HuH-7 (cell line): ENCODE measurements at places on chromosomes 13 and 19.

DNA sequence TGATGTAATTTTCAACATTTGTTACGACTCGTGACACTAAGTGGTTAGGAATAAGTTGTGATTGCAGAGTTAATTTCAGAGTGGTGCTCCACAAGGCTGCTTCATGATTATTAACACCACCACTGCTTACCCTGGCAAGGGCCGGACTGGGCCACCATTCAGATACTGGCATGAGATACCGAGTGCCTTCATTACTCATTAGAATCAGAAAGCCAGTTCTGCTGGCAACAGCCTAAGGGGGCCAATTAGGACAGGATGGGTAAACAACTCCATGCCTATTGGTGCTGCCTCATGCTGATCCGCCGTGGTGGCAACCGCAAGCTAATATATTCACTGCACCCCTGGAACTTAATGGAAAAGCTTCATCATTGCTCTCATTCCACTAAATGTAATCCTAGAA, 575.1 kb downstream of the EFNB2 start:
- DNase-seq: no peak

GRCh38 chr19:43290568-43291359, 21.4 kb upstream of the PSG9 start:
- DNase-seq: no peak

- DNase-seq: no peak
Measured at GRCh38 chr13:89628567-89628966, 1718.9 kb upstream of the MIR17HG start.

DNA sequence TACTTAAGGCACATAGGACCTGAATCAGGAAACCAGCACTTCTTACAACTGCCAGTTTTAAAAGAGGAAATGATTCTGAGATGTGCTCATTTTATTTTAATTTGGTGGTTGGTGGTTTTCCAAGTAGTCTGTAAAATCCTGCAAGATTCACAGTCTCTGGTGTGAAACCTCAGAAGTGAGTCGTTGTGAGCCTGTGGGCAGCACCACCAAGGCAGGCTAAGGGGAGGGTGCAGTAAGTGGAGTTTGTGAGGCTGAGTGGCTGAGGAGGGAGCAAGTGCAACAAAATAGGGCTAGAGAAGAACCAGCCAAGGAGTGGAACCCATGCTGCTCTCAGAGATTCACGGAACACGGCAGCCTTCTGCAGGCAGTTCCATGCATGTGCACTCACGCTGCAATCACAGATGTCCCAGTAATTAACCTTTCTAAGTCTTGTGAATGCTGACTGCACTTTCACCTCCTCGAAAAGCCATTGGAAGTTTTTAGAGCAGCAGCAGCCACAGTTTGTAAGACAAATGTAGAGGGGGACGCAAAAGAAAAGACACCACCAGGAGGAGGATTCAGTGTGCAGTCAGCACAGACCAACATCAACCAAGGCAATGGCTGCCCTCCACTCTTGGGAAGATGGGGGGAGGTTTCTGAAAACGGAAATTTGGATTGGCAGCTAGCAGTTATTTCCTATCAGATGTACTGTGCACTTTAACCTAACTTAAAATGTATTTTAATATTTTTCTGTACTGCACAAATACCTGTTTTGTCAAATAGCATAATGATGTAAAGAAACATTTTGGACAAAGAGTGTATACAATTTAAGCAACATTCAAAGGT, 44.9 kb downstream of the ESD start:
- DNase-seq: no peak

DNA sequence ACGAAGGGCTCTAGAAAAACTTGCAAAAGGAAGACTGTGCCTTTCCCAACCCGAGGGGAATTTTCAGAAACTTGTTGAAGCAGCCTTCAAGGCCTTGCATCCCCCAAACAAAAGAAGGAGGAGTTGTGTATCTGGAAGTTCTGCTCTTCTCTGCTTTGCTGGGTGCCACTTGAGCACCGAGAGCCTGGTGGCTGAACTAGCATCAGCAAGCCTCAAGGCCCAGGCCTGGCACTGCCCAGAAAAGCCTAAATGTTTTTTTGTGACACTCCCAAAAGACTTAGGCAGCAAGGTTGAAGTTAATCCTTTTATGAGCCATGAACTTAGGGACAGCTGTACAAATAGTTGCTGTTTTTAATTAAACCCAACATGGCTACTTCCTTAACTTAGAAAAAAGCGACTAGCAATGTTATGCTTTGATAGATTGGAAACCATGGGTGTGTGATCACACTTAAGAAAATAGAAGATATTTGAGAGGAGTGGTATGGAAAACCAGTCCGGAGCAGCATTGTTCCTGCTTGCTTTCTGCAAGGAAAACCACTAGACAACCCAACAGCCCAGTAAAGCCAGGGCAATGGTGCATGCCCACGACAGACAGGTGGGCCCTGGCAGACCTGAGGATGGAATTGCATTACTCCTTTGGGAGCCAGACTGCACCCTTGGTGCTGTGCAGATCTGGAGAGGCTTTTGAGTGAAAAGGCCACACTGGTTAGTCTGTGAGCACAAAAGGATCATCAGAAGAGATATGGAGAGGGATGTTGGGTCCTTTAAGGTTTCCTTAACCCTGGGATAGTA, 788 bp upstream of the DLEU7 start:
- DNase-seq: no peak

GRCh38 chr19:30667227-30667626, 295.0 kb downstream of the ZNF536 start:
- DNase-seq: no peak

GRCh38 chr19:18284712-18285360, 3.4 kb upstream of the JUND start:
- no peak for DNase-seq

GRCh38 chr19:42288881-42289555, 12.9 kb upstream of the PRR19 start:
- no peak for DNase-seq

DNA sequence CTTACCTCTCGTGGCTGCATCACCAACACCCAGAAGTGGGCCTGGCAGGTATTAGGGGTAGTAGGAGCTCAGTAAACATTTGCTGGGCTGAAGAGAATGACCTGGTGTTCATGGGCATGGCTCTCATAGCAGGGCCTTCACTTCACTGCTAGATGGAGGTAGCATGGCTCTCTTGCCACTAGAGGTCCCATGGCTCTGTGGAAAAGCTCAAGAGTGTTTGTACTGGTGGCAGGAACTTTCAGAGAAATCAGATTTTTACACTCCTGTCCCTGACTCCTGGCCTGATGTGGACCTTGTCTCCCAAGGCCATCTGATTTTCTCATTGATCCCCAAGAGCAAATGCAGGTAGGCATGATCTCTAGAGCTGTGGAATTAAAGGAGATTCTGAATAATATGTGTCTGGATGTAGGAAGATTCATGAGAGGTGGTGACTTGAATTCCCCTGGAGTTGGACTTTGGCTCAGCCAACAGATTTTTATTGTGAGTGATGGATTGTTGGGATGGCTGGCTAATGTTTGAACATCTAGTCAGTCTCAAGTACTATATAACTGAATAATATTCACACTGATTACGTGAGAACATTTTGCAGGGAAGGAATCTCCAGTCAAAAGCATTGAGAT, 5.7 kb downstream of the ZNF574 start:
- peak; percentile 94 for DNase-seq

- no peak for DNase-seq
Measured at GRCh38 chr13:37049810-37050209, 9.7 kb downstream of the SUPT20H start.

DNA sequence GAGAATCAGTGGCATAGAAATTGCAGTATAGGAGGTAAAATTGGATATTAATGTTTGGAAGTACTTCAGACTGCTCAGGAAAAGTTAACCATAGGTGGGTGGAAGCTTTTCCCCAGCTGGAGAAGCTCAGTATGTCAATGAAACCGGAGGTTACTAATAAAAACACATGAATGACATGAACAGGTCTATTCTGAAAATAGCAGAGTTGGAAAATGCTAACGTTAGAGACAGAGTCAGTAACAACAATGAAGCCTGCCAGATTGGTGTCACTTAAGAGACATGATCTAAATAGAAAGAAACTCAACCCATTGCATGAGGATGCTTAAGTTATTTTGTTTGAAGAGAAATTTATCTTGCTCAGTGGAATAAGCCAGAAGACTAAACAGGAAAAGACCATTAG, 364.5 kb downstream of the DNAJC15 start:
- no peak for DNase-seq

GRCh38 chr13:41224113-41225110, 30.0 kb upstream of the KBTBD7 start:
- no peak for DNase-seq

GRCh38 chr13:33561627-33562026, 256.3 kb upstream of the RFC3 start:
- DNase-seq: no peak

DNA sequence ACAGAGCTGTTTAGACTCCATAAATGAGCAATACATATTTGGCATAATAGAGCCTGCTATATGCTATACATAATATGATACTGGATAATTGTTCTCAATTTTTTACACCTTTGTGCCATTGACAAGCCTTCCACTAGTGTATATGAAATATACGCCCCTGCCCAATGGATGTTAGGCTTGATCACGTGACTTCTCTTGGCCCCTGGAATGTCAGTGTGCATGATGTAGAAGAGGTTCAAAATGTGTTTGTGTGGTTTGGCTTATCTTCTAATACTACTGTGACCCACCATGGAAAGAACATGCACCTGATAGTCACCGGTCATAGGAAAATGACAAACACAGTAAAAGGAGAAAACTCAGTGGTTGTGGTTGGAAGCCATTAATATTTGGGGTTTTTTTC, 479.4 kb downstream of the PCDH20 start:
- DNase-seq: no peak
